ENCODE measurements at places on chromosomes 3 and 15.

DNA sequence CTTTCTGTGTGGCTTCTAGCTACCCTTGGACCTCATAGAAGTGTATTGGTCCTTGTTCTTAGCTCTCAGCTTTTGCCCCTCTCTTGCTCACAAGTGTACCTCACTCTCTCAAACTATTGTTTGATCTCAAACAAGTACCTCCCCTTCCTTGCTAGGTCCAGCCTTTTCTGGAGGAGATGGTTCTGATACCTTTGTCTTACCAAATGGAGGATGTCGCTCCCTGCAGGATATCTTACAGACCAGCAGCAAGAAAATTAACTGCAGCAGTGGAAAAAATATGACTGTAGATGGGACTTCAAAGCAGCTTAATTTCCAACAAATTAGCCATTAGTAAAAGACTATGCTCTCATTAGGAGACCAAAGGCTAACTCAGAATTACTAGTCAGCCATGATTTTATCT is 388.1 kb upstream of the ROBO2 start:
- DNase-seq, result no peak

GRCh38 chr3:188776447-188776846 is 395.3 kb upstream of the TPRG1 start:
- no peak for DNase-seq

DNA sequence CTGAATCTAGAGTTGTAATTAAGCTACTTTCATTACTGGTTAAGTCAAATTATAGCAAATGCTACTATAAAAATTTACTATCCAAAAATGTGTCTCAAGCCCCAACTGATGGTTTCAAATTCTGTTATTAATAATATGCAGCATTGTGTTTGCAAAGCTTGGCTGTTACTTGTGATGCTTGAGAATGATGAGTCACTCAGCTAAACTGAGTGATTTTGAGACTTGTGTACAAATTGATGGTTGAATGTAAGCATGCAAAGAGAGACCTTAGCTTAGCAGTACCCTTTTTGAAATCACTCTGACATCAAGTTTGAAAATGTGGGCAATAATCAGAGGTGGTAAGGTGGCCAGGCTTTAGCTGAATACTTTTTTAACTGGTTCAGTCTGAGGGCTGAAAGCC is 27.6 kb downstream of the OPA1 start:
- no peak for DNase-seq

GRCh38 chr3:22453906-22454535 is 703.0 kb upstream of the ZNF385D start:
- no peak for DNase-seq

DNA sequence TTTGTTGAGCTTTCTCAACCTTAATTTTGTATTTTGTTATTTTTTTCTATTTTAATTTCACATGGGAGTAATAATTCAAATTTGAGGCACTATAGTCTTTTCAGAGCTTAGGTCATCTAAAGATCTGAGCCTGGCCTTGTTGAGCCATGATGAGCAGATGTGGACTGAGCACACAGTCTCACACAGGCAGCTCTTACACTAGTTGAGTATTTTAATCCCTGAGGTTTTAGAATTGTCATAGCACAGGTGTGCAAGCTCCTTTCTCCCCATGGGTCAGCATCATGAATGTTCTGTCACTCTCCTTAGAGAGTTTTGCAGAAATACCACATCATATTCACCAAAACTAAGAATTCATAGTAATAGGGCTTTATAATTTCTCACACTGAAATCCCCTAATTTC is 4.9 kb downstream of the ZBTB38 start:
- DNase-seq, result no peak

Data from HTR-8/SVneo (cell line).